Fibroblast of the aortic adventitia (primary cell): ENCODE measurements at places on chromosomes 7 and 10. TPM values are rescaled to one million over a fixed set of nuclear protein-coding genes. Genes with fewer than 3 reads are reported as not detected.

GRCh38 chr7:24227068-24227467 lies 56.9 kb upstream of the NPY start:
- no peak for DNase-seq

GRCh38 chr7:36604806-36605205 lies 119.5 kb downstream of the AOAH start:
- DNase-seq, result no peak

DNA sequence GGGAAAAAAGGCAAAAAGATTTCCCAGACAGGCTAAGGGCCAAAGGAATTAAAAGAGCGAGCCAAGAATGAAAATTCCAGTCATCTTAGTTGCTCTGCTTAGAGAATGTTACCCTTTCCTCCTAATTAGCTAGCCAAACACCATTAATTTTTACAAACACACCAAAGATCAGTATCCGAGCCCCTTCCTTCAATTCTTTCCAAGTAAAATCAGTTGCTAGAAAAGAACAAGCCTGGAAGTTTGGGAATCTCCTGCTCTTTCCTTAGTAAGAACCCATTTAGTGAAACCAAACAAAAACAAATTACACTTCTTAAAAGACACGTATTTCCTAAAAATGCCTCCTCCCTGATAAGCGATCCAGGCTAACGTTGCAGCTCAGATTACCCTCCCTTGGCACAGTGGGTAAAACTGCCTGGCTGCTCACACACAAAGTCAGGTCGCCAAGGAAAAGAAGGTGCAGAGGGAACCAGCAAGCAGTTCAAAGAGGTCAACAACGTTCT lies 57.1 kb upstream of the ABLIM1 start:
- DNase-seq, result peak; percentile 85

The MORN4 gene
- total RNA-seq, result 6.5 and 10.1 TPM in 2 replicates

The HNRNPF gene
- 66.2 and 196 TPM in 2 replicates for total RNA-seq

- no peak for DNase-seq
These were observed 1.4 kb upstream of the PKD1L1 start for GRCh38 chr7:47949703-47950102.

- no peak for DNase-seq
These were observed 87.2 kb downstream of the HIF1AN start for GRCh38 chr10:100622946-100623345.

The C10orf105 gene
- total RNA-seq, result under 0.01 TPM in 1 of 2 replicates, not detected in the other

- DNase-seq, result no peak
These were observed 12.1 kb downstream of the ADAMTS14 start for GRCh38 chr10:70684374-70684773.

GRCh38 chr7:126856691-126857291 lies 395.9 kb downstream of the GRM8 start:
- DNase-seq, result no peak

The NCF1 gene
- not detected in 2 replicates for total RNA-seq

The GNAT3 gene
- total RNA-seq, result not detected in 2 replicates

The PSD gene
- total RNA-seq, result 0.18 and 1.3 TPM in 2 replicates

The PNLIP gene
- not detected in 2 replicates for total RNA-seq

GRCh38 chr10:17782921-17783665 lies 26.1 kb upstream of the MRC1 start:
- DNase-seq, result peak; percentile 32

GRCh38 chr10:57955076-57955475 lies 312.6 kb downstream of the IPMK start:
- DNase-seq, result peak; percentile 12

DNA sequence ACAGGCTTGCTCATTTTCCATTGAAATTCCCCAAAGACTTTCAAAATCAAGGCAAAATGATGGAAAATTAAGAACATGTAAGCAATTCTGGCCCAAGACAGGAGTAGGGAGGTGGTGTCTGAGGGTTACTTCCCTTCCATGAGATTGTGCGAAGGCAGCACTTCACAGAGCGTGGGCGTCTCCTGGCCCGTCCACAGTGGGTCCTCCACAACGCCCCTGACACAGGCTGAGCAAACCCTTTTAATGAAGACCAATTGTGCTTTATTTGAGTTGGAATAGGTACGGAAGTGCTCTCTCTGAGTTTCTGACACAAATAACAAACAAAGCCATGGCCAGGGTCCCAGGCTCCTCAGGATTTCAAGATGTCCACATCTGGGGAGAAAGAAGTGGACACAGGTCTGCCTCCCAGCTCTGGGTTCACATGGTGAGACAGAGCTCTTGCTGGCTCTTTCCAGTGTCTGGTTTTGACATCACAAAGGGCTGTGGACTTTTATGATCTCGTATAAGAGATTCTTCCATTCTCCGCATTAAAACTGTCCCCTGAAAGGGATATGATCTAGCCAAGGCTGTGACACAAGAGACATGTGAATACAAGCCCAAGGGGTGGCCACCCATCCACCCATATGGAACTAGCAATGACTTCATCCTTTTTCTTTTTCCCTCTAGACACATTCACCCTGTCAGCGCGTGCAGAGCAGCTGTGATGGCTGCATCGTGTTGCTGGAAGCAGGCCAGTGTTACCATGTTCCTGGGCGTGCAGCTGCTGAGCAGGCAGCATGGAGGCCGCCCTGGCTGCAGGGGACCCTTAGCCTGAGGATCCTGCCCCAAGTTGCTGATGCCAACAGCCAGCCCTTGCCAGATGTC lies 145.6 kb downstream of the ADAM12 start:
- peak; percentile 61 for DNase-seq
